ENCODE measurements at places on chromosomes 4 and X.

GRCh38 chrX:136546371-136546781 lies 14.4 kb downstream of the VGLL1 start:
- no peak for DNase-seq

GRCh38 chr4:98745366-98745765 lies 87.0 kb upstream of the TSPAN5 start:
- no peak for DNase-seq

- DNase-seq = no peak
Measured at GRCh38 chrX:148552775-148553174, 52.4 kb downstream of the AFF2 start.

- no peak for DNase-seq
Measured at GRCh38 chr4:104616401-104616820, 121.7 kb upstream of the CXXC4 start.

GRCh38 chr4:166315721-166316467 lies 442.9 kb downstream of the TLL1 start:
- no peak for DNase-seq

DNA sequence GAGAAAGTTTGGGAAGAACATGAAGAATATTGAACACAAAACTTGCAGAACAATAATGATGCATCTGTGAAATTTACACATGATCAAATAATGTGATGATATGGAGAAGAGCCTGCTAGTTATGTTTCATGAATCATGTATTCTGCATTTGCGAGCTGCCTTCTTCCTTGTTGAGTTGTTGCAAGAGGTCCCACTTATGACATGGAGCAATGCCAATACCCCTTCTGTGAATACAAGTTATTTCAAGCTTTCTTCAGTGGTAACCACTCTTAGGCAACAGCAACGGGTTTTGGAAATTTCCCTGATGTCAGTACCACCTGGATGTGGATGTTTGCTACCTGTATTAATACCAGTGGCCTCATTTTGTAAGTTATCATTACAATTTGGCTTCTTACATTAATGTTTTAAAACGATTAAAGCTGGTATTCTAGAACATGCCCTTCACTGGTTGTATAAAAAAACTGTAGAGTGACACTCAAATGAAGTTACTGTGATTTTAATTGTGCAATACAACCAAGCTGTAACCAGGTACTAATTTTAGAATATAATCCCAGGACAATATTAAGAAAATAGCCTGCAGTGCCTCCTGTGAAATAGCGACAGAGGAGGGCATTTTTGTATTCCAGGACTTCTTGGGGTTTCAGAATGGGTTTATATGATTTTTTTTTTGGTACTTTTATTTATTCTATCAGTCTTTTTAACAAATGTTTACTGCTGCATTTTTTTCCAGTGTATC lies 25.3 kb downstream of the IQCM start:
- DNase-seq = no peak

DNA sequence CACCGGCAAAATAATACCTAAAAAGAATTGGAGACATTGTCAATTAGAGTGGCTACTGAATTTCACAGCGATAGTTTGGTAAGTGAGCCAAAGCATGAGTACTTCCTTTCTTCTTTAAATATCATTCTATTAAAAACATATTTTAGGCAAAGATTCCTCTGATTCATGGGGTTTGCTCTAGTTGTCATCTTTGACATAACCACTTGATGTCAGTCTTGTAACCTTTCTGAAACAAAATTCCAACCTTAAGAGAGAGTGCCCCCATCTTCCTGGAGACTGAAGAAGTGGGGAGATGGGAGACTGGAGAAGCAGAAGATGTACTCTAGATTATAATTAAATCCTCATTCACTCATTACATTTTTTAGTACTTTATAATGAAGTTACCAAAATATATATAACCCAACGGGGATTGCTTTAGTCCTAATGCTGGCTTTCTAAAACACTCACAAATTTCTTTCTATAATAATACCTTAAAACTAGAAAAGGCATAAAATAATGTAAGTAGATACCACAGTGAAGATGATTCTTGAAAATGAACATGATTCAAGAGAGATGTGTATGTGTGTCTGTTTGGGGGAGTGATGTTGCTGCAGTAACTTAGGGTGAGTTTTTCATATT lies 96.4 kb downstream of the EMCN start:
- no peak for DNase-seq

DNA sequence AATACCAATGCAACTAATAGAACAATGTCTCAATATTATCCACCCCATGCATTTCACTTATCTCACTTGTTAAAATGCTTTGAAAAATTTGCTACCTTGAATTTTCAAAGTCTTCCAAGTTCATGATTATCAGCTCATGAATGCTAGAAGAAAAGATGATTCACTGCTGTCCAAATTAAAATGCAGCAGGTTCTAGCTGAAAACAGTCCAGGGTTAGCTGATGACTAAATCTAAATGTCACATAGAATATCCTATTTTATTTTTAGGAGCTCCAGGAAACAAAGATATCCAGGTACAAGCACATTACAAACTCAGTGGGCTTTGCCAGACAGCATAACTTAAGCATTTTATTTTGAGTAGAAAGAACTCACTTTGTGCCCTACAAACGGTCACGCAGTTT lies 38.0 kb upstream of the SPARCL1 start:
- DNase-seq = no peak

DNA sequence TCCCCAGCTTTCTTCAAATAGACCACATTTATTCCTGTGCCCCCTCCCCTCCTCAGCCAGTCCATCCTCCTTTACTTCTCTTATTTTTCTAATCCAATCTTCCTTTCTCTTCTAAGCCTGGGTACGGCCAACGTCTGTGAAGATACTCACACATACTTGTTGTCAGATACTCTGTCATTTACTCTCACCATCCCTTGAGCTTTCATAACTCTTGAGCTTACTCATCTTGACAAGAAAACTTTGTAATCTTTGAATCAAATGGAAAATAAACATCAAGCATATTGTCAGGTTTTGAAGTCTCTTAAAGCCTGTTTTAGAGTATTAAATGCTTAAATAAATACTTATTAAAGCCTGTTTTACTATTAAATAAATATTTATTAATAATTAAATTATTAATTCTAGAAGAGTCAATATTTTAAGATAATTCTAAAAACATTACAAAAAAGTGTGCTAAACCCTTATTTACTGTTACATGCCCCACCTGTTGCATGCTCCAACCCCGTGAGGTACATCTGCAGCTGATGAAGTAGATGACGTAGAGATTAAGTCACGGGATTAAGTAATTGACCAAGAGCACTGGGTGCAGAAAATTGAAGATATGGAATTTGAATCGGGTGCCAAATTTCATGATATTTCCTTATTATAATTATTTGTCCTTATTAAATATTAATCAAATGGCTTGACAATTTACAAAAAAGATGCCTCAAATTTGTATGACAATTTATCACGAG lies 1.5 kb upstream of the TRIML2 start:
- no peak for DNase-seq

- DNase-seq = no peak
Measured at GRCh38 chr4:139815778-139816601, 150.4 kb downstream of the MGST2 start.

- no peak for DNase-seq
Measured at GRCh38 chr4:35038845-35039244, 1205.5 kb downstream of the ARAP2 start.

DNA sequence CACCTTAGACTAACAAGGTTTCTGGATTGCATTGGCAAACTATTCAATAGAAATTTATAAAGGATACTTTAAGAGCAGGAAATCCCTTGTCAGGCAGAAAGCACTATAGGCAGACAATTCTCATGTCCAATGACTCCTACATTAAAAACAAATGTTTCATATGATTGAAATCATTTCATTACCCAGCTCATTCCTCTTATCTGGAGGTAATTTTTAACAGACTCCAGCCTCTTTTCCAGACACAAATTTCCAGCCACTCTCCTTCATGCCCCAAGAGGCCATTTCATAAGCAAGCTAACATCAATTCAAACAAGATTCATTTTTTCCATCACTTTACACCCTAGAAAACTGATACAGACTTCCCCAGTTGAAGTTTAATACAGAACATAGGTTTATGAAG lies 495.1 kb upstream of the FRG1 start:
- DNase-seq = no peak

DNA sequence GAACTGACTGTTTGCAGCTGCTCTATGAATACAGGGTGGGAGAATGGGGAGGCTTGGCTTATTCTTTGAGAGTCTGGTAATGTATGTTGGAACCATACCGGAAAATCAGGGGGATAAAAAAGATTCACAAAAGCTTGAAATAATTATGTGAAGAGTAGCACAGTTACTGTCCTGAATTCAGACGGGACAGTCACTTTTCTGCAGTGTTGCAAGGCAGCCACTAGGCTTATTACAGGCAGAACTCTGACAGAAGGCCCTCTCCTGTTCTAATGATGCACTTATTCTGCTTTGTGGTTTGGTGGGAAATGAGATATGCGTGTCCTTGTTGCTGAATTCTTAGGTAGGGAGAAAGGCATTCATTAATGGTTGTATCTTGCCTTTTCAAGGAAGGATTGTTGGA lies 37.2 kb downstream of the GUCY1B1 start:
- DNase-seq = no peak

GRCh38 chr4:98151145-98151924 lies 8.1 kb upstream of the STPG2 start:
- no peak for DNase-seq

DNA sequence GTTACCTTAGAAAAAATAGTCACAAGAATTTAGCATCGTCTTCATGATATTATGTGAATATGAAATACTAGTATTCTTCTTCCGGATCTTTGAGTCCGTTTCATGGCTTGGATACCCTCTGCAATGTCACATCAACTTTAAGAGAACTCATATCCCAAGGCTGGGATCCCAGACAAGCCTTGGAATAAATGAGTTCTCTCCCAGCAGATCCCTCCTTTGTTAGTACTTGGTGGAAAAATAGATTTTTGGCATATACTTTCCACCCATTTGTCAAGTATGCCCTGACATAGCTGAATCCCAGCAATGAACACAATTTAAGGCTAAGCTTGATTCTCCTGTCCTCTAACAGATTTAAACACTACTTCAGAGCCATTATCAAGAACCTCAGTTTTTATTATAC lies 144.5 kb downstream of the PPARGC1A start:
- DNase-seq = no peak

DNA sequence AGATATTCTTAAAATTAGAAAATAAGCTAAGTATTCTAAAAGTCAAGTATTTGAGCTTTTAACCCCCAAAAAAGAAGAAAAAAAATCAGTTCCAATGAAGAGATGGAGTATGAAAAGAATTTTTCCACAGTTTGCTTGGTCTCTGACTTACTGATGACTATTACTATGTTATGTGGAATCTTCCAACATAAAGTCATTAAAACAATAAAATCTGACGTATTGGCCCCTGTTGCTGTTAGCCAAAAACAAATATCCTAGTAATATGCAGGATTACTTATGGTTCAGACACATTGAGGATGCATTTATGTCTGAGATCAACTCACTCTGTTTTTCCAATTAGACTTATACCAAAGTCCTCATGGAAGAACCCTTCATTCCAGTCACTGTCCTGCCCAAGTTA lies 517.2 kb upstream of the ADGRL3 start:
- no peak for DNase-seq

DNA sequence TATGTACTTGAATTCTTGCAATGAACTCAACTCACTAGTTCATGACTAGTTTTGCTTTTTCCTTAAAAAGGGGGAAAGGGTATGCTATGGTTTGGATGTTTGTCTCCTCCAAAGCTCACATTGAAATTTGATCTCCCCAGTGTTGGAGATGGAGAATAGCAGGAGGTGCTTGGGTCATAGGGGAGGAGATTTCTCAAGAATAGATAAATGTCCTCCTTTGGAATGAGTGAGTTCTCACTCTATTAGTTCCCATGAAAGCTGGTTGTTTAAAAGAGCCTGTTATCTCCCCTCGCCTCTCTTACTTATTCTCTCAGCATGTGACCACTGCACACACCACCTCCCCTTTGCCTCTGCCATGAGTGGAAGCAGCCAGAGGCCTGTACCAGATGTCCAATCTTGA lies 109.4 kb upstream of the INTU start:
- no peak for DNase-seq

- no peak for DNase-seq
Measured at GRCh38 chrX:135185795-135186443, 14.7 kb upstream of the CT55 start.

DNA sequence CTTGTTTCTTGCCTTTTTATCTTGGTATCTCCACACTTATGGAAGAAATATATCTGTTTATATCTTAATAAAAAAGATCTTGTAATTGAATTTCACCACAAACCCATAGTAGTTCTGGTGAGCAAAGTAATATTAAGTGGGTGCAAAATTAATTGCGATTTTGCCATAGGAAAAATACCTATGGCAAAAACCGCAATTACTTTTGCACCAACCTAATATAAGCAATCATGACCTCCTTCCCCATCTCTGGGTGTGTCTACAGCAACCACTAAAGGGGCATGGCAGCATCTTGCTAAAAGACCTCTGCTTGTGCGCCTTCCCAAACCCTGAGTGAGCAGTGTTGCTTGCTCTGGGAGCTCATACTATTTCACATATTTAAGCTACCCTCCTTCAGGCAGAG lies 124.2 kb upstream of the GUCY1A1 start:
- no peak for DNase-seq

All from mesenteric fat pad (tissue), 1 donor.